ENCODE measurements at places on chromosomes 4 and X.

- DNase-seq: no peak
Observed at GRCh38 chr4:109684727-109685126, 18.5 kb downstream of the CASP6 start.

GRCh38 chr4:168880811-168881595 lies 129.1 kb downstream of the CBR4 start:
- DNase-seq: no peak

GRCh38 chrX:87846956-87847355 lies 329.4 kb downstream of the KLHL4 start:
- no peak for DNase-seq

DNA sequence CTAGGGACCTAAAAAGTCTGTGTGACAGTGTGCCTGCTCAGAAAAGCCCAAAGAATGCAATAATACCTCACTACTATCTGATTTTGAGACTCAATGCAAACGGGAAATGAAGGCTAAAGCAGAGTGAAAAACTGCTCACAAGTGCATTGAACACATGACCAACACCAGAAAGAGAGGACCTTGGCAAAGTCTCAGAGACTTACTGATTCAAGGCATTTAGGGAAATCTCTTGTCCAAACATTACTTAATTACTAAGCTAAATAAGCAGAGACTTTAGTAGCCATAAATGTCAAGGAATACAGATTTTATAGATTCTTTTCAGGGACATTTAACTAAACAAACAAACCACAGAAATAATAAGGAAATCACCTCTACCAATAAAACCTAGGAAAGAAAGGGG lies 916.0 kb downstream of the FSTL5 start:
- peak; percentile 60 for DNase-seq

Data from HAP-1 (cell line).